Fibroblast of mammary gland (primary cell): ENCODE measurements at places on chromosomes 4 and X.

DNA sequence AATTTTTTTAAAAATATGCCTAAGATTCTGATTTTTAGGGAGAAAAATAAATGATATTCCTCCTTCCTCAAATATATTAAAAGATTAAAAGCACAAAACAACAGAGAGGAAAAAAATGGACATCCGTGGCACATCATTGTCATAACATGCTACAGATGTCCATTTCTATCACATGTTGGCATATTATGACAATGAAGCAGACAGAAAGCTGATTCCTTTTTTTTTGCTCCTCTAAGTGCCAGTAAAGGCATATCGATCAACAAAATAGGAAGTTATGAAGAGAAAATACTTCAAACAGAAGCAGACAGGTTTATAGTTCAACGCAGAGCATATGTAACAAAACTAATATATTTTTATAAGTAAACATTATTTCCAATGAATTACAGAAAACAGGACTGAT, 11.2 kb downstream of the KLHL8 start:
- DNase-seq, result no peak

- DNase-seq, result no peak
Observed at GRCh38 chrX:125444659-125445058, 125.0 kb downstream of the TEX13C start.

DNA sequence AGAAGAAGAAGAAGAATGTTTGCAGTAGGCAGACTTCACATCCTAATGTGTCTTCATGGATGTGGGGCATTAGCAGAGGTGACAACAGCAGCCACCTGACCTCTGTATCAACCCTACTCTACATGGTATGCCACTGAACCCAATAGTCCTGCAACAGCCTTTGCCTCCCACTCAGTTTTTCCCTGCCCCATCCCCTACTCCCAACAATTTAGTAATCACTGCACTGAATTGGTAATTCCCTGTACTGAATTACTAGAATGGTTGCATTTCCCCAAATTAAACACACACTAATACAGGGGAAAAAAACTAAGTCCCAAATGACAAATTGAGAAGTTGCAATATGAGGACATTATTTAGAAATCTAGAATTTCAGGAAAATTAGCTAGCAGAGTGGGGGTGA, 31.4 kb upstream of the FAM241A start:
- DNase-seq, result no peak

DNA sequence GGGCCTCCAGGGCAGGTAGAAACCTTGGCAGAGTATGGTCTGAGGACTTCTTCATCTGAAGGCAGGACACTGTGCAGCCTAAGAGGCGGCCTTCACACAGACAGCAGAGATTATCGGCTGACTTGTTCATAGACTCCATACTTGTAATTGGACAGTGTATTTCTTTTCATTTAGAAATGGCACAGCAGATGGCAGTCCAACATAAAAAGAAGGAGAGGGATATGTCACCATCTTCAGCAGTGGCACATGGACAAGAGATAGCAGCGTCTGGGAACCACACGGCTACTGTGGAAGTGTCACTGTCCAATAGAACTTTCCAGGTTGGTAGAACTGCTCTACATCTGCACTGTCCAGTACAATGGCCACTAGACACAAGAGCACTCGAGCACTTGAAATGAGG, 21.7 kb upstream of the GEMIN8 start:
- DNase-seq, result peak; percentile 14

- DNase-seq, result no peak
Observed at GRCh38 chrX:53481093-53481492, 46.9 kb upstream of the HSD17B10 start.

DNA sequence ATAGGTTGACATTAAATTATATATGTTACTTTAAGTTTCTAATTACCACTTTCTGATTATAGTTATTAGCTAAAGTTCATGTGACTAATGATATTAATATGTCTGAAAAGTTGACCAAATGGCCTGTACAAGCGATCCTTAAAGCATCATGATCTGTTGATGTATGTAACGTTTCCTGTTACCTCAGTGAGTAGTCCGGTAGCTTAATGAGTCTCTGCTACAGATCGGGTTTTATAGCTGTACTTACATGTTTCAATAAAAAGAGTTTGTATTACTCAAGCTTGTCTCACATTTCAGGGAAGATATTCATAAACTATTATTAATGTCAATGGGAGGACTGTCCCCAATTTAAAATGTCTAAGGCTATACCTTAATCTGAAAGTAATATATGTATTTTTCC, 246.3 kb downstream of the PPP3CA start:
- DNase-seq, result no peak

GRCh38 chr4:103032574-103032973, 13.1 kb upstream of the SLC9B1 start:
- DNase-seq, result peak; percentile 31

- no peak for DNase-seq
Observed at GRCh38 chrX:133402830-133403625, 12.3 kb downstream of the GPC4 start.

- no peak for DNase-seq
Observed at GRCh38 chrX:135632353-135632752, 81.1 kb upstream of the CT45A1 start.

DNA sequence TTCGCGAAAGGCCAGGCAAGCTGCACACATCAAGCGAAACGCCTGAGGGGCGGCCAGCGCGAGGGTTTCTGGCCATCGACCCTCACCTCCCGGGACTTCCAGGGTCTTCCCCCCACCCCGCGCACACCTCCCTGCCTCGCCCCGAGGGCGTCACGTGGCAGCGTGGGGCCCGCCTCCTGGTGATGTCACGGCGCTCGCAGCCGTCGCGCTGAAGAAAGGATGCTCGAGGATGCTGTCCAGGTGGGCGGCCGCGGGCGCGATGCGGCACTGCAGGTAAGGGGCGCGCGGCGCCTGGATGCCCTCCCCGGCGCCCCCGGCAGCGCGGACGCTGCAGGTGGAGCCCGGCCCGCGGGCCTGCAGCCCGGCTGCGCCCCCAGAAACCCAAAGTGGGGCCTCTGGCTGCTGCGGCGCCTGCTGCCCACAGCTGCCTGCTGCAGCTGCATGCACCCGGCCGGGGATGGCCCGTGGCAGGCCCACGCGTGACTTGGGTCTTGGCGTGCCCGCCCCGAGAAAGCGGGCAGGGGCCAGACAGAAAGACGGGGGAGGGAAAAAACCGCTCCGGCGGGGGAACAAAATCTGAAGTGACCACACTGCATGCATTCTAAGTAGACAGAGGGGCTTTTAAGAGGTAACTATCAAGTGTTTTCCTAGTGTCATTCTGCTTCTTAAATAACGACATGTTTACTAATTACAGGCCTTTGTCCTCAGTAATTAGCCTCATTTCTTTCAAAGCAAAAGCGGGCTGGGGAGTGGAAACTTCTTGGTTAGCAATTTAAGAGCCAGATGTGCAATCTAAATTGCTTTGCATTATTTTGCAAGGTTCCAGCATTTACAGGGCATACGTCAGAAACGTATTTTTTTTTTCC, 1.7 kb downstream of the CLCN4 start:
- DNase-seq, result no peak

GRCh38 chr4:158315706-158316105, 105.4 kb downstream of the TMEM144 start:
- DNase-seq, result peak; percentile 89

DNA sequence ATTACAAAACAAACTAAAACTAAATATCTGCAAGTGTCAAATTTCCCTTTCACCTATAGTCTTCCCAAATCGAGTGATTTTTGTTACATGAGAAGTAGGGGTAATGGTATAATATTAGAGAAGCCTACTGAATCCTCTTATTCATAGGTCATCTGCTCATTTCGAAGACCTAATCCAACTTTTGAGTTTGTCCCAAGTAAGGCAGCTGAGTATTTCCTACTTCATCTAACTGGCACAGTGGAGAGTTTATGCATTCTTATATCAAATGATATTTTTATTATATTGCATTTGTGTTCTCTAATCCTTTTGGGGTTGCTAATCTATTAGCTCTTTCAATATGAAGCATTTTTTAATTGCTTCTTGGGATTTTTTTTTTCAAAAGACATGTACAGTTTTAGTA, 7.7 kb upstream of the NR3C2 start:
- no peak for DNase-seq

- peak; percentile 89 for DNase-seq
Observed at GRCh38 chr4:53321151-53321983, 44.5 kb downstream of the SCFD2 start.

DNA sequence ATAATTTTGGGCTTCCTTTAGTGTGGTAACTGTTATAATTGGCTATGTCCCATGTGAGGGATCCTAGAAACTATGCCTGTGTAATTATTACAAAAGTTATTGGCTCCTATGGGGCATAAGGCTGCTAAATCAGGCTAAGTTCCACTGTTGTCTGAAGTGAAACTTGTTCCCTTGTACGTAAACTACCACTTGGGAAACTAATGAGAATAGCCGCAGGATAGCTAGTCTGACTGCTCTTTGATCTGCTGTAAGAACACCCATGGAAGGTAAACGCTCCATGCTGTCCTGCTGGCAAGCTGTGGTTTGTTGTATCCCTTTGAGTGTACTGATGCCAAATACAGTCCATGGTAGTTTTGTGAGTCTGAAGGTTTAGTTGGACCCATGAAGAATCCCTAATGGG, 9.3 kb upstream of the MAOA start:
- DNase-seq, result no peak

DNA sequence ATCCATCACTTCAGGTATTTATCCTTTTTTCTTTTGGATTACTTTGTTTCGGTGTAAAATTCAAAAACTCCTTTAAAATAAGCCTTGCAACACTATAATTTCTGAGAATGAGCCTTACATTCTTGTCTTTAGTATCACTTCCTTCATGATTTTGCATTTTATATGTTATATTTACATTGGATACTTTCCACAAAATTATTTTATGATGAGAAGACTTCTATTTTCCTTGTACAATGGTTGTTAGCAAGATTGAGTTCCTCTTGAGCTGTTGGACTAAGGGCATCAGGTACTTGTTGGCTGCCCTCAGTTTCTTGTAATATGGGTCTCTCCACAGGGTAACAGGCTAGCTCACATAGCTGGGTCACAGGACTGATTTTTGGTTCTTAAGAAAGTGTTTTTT, 22.7 kb upstream of the HPGDS start:
- no peak for DNase-seq

DNA sequence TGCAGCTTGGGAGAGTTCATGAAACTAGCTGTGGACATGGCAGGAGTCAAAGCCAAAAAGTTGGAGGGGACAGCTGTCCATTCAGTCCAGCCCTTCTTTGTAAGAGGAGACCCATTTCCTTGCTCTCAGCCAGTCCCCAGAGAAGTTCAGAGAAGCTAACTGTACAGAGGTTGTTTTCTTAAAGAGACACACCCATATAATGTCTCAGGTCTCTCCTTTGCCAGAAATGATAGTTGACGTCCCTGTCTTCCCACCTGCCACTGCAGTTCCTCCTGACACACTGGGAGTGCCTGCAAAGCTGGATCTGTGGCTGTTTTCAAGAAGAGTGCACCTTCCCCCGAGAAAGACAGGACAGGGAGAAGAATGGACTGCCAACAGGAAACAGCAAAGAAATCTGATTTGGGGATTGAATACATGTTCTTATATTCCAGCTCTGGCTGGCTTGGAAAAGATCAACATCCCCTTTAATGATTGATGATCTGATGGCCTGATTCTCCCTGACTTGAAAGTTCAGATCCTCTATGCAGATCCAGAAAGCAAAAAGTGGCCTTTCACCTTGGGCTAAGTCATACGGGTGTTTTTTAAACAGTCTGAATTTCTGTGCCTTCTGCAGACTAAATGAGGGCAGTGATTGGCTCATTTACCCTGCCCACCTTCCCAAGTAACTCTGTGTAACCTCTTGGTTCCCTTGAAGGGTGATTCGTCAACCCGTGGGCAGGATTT, 87.2 kb downstream of the MAOA start:
- DNase-seq, result no peak

DNA sequence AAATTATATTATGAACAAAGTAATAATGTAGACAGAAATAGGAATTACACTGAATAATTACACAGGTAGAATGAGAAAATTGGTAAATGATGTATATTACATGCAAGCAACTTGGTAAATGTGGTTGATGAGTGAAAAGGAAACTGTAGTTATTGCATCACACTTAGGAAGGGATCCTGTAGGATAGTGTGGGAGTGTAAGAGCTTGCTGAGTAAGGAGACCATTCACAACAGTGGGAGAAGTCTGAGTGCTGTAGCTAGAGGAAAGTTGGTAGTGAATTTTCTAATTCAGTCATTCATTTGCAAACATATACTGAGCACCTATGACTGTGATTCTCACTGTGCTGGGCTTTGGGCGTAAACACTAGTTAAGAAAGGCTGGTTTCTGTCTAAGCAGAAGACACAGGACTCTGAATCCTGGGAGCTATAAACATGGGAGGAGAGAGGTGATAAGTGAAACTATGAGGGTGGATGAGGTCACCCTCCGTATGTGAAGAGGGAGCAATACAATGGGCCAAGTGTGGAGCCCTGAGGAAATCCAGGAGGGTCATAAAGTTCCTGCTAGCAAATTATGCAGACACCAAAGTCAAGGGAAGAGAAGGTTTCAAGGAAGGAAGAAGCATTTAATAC, 14.2 kb upstream of the CPE start:
- DNase-seq, result peak; percentile 65

DNA sequence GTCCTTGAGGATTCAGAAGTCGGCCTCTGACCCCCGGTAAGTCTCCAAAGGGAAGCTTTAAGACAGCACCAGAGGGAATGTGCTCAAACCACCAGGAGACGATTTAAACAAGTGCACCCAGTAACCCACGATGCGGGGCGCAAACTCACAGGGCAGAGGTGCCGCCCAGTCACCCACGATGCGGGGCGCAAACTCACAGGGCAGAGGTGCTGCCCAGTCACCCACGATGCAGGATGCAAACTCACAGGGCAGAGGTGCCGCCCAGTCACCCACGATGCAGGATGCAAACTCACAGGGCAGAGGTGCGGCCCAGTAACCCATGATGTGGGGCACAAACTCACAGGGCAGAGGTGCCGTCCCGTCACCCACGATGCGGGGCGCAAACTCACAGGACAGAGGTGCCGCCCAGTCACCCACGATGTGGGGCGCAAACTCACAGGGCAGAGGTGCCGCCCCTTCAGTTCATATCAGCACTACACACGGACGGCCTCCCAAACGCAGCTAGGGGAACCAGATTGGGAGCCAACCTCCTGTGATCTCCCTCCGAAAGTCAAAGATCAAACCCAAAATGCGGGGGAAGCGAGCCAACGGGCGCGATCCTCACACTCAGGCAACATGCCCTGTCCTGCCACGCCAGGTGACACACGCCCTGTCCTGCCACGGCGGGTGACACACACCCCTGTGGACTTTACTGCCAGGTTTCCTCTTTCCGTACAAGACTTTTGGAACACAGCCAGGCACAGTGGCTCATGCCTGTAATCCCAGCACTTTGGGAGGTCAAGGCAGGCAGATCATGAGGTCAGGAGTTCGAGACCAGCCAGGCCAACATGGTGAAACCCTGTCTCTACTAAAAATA, 11.3 kb downstream of the PPP2R3B start:
- no peak for DNase-seq

- DNase-seq, result no peak
Observed at GRCh38 chrX:130769835-130770234, 133.2 kb downstream of the ENOX2 start.

GRCh38 chrX:104618106-104618895, 52.3 kb downstream of the IL1RAPL2 start:
- DNase-seq, result no peak

DNA sequence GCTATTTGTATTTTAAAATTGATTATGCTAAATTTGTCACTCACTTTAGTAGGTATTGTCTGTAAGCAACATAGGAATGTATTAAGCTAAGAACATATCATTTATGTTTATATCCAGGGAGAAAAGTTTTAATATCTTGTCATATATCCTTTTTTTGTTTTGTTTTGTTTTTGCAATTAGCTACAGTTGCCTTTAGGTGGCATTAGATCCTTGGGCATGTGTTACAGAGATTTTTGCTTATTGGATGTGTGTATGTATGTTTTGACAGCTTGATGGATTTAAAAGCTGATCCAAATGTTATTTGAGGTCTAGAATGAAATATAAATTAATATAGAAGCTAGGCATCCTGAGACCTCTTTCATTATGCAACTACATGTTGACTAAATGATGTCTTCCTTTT, 36.1 kb upstream of the OTUD4 start:
- peak; percentile 60 for DNase-seq
